Hematopoietic multipotent progenitor cell treated with erythropoietin and hydrocortisone succinate and interleukin-3 and kit ligand, for 6 days (in vitro differentiated cells): ENCODE measurements at places on chromosomes 1 and 21.

DNA sequence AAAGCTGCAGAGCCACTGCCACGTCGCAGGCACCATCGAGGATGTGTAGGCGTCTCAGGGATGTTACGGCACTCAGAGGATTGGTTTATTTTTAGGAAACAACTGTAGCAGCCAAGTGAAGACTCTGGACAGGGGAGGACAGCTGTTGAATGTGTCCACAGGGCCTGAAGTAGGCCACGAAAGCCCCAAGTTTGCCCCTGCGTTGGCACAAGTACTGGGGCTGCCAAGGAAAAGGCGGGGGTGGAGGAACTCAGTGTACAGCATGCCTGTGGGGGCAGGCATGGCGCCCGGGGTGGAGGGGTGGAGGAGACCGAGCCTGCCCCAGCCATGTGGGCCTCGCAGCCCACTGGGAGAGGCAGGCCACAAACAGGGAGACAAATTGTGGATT, 89.7 kb downstream of the ADARB1 start:
- no peak for DNase-seq

- DNase-seq, result no peak
Observed at GRCh38 chr21:32962268-32962667, 63.5 kb upstream of the OLIG2 start.

DNA sequence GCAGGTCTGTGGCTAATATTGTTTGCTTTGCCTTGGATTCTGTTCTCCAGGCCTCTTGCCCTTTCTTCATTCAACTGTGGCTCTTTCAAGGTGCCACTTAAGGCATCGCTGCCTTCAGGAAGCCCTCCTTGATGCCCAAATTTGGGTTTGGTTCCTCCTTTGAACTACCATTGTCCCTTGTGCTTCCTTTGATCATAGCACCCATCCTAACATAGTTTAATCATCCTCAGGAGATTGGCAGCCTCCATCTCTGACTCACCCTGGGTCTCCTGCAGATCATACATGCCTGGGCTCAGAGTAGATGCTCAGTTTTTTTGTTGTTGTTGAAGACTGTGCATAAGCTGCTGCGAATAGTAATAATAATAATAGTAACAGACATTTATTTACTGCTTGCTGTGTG, 54.4 kb upstream of the ACOT11 start:
- no peak for DNase-seq

- no peak for DNase-seq
Observed at GRCh38 chr21:29318354-29318753, 19.6 kb downstream of the BACH1 start.

- DNase-seq, result no peak
Observed at GRCh38 chr1:105087506-105087905, 1337.8 kb downstream of the AMY1C start.

GRCh38 chr1:17348593-17349234, 23.3 kb upstream of the PADI6 start:
- DNase-seq, result no peak

- DNase-seq, result no peak
Observed at GRCh38 chr1:244821134-244821533, 14.3 kb upstream of the COX20 start.

DNA sequence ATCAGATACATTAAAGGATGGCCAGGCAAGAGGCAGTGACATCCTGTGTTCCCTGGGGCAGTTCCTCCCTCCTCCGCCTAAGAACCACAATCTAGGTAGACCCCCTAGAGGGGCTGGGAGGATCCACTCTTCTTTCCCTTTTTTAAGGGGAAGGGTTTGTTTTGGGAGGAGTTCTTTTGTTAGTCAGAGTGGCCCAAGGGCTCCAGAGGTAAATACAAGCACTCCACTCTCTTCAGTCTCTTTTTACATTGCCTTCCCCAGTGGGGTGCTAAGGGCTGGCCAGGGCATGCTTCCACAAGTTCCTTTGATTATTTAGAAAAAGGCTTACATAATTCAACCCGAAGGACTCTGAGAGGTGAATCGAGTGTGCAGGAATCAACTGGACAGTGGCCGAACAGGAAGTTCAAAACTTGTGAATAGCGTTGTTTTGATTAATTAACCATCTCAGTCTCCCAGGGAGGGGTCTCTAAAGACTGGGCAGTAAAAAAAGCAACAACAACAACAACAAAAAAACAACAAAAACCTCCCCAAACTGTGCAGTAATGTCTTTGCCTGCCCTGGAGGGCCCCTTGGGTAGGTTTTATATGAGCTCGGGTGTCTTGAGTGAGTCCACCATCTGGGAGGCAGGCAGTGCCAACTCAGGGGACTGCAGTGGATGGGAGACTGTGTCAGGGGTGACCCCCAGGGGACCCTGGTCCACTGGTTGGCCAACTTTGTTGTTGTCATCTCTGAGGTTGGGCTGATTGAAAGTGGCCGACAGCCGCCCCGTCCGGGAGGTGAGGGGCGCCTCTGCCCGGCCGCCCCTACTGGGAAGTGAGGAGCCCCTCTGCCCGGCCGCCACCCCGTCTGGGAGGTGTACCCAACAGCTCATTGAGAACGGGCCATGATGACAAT, 33.2 kb upstream of the ENO1 start:
- DNase-seq, result no peak

DNA sequence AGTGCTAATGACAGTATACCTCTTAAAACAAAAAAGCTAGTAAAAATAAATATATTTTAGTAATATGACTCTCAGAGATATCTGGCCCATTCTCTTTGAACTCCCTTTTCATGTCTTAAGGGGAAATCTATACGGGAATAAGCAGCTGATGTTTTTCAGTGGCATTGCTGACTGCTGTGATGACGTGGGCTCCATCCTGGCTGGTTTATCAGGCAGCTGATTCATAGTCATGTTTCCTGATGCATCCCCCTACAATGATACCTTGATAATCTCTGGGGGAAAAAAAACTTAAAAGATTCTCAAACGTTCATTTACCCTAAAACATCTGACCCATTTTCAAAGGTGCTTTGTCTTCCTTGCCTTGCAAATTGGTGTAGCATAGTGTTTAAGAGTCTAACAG, 53.8 kb downstream of the ABCA4 start:
- no peak for DNase-seq

DNA sequence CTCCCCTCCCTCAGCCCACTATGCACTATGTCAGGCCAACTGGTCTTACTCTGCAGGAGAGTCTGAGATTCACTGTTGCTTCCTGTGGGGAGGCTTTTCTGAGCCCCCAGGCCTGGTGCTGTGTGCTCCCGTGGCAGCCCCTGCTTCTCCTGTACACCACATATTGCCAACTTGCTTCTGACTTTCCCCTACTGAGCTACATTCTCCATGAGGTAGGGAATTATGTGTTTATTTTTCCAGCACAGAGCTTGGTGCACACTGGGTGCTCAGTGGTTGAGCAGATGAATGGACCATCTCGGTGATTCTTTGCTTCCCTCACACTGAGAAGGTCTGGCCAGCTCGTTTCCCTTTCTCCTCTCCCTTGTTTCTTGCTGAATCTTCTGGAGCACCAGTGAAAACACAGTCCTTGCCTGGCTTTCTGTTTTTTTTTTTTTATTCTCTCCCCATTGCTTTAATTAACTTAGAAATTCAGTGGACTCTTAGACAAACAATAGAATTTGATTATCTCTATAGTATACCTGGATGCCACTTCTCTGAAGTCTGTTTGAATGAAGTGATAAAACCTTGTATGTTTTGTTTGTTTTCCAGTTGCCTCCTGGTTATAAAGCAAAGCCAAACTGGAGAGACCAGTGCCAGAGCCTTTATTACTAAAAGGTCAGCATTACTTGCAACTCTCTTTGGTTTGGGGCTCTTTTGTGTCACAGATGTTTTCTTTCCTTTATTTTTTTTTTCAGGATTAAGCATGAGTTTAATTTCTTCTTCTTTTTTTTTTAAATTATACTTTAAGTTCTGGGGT, 50.3 kb upstream of the CNIH3 start:
- no peak for DNase-seq

GRCh38 chr1:19351873-19352272, 39.7 kb downstream of the SLC66A1 start:
- DNase-seq, result no peak

- DNase-seq, result peak; percentile 84
Observed at GRCh38 chr1:212457740-212458338, 25.1 kb downstream of the NENF start.

- DNase-seq, result peak; percentile 91
Observed at GRCh38 chr1:26417111-26417759, 6.6 kb downstream of the LIN28A start.

DNA sequence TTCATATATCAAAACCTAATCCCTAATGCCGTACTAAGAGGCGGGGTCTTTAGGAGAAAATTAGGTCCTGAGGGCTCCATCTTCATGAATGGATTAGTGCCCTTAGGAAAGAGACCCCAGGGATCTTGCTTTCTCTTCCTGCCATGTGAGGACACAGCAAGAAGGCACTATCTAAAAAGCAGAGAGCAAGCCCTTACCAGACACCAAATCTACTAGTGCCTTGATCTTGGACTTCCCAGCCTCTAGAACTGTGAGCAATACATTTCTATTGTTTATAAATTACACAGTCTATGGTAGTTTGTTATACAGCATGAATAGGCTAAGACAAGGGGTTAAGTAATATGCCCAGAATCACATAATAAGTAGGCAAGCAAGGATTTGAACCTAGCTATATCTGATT, 42.9 kb downstream of the STYXL2 start:
- no peak for DNase-seq

DNA sequence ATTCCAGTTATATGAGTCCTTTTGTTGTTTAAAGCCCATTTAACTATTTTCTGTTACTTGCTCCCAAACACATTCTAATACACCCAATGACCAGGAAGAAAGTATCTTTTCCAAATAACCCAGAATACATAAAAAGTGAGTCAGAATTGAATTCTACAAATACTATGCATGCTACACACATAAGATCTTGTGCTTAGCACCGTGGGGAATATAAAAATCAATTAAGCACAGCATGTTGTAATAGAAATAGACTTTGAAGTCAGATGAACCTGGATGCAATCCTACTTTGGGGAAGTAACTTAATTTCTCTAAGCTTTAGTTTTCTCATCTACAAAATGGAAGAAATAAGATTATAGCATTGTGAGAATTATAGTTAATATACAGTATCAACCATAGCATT, 40.5 kb upstream of the MUTYH start:
- DNase-seq, result no peak

DNA sequence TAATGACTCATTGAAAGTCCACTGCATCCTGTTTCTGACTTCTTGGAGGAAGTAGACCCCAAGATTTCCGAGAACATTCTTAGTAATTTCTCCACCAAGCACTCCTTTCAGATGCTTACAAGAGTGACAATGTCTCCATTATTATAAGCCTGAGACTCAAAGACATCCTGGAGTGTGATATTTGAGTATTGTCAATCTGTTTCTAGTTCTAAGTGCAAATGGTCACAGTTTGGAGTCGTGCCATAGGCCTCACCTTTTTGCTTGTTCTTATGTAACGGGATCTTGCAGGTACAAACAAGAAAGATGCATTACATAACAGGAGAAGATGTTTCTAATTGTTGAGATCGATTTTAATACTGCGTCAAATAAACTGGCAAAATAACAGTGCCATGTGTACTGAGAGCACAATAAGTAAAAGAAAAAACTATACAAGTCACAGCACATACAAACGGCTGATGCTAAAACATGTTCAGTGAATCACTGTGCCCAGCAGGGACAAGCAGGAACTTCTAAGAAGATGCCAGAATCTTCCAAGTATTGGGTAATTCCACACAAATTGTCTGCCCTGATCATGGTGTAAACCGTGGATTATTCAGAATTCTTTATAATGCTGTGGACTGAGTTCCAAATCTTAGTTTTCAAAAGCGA, 54.1 kb downstream of the CD2 start:
- DNase-seq, result no peak

GRCh38 chr1:32186077-32186476, 6.6 kb downstream of the TXLNA start:
- no peak for DNase-seq

DNA sequence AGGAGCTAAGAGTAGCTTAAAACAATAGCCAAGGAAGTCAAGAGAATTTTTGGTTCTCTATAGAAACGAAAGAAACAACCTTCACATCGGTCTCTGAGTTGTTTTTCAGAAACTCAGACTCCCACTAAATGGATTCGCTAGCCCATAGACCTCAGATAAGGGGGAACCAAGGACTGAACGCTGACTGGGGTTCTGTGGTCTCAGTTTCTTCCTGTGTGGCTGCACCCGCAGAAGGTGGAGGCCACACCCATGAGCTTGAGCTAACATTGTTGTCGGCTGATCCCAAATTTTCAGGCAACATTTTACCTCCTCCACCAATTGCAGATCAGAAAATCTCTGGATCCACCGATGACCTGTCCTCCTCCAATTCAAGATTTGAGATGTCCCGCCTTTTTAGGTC, 456.1 kb downstream of the AJAP1 start:
- DNase-seq, result no peak

DNA sequence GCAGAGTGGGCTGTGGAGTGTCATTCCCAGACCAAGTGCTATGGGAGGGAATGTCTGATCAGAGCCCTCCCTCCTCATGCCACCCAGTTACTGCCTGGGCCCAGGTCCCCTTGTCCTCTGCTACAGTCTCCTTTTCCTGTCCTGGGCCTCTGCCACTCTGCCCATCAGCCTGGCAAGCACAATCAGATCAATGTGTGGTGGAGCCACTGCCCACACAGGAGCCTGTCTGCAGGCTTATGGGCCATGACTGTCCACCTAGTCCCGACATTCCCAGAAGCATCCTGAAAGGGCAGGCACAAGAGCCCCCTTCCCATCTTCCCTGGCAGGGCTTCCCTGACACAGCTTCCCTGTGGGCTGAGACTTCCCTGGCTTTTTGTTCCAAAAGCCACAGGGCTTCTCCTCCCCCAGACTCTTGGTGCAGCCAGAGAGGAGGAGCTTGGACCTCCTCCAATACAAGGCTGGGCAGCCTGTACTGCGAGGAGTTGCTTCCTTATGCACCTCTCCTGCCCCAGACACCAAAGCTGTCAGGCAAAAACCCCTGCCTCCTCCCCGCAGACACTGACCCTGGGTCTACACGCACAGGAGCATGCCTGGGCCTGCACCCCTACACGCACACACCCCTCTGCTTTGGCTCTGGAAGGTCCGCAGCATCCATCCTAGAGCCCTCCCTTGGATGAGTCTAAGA, 29.2 kb upstream of the CNTN2 start:
- peak; percentile 31 for DNase-seq

GRCh38 chr1:83508485-83509151, 490.3 kb downstream of the TTLL7 start:
- DNase-seq, result peak; percentile 10

- DNase-seq, result no peak
Observed at GRCh38 chr1:58714544-58714943, 14.7 kb upstream of the MYSM1 start.

DNA sequence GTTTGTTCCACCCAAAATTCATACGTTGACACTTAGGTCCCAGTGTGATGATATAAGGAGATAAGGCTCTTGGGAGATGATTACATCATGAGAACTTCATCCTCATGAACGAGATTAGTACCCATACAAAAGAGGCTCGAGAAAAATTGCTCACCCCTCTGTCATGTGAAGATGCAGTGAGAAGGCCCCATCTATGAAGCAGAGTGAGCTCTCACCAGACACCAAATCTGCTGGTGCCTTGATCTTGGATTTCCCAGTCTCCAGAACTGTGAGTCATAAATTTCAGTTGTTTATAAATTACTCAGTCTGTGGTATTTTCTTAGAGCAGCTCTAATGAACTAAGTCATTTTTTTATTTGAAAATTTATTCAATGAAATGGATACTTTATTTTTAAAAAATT, 42.6 kb upstream of the USP25 start:
- DNase-seq, result no peak

GRCh38 chr1:118147522-118147921, 37.5 kb downstream of the SPAG17 start:
- no peak for DNase-seq
